ENCODE measurements at places on chromosomes 2 and 18. TPM values are rescaled to one million over a fixed set of nuclear protein-coding genes. Genes with fewer than 3 reads are reported as not detected.

Gene DNAJC5G
- total RNA-seq: not detected

Gene GAREM1
- total RNA-seq: 2.4 TPM

Gene TGFA
- not detected for total RNA-seq

Gene ABCG8
- total RNA-seq: not detected

Gene PRKAG3
- not detected for total RNA-seq

Gene CYP27C1
- not detected for total RNA-seq

Gene SLC9A2
- not detected for total RNA-seq

Gene LRRTM4
- total RNA-seq: not detected

Gene ATAD2B
- total RNA-seq: 12.0 TPM

Gene CCDC138
- 7.4 TPM for total RNA-seq

Gene TXNDC2
- 0.22 TPM for total RNA-seq

Gene C2orf80
- total RNA-seq: not detected

Gene WNT6
- not detected for total RNA-seq

Gene LRRC30
- total RNA-seq: not detected

Gene FSHR
- total RNA-seq: not detected

Gene USP37
- 11.6 TPM for total RNA-seq

Gene ACOXL
- total RNA-seq: not detected

Gene FLACC1
- total RNA-seq: 1.4 TPM

Gene MSGN1
- not detected for total RNA-seq

Gene LRRTM1
- total RNA-seq: 0.44 TPM

Gene SCYGR7
- total RNA-seq: not detected

Gene TMEM178A
- total RNA-seq: 1.4 TPM

Gene SP5
- total RNA-seq: not detected

Gene CAVIN2
- total RNA-seq: 1.2 TPM

Gene NTSR2
- not detected for total RNA-seq

Gene REG3G
- total RNA-seq: not detected

Gene SLC8A1
- 53.6 TPM for total RNA-seq

Gene HOXD4
- total RNA-seq: 0.22 TPM

Gene AGXT
- total RNA-seq: under 0.01 TPM

Gene DYSF
- total RNA-seq: 0.66 TPM

Gene CHST9
- total RNA-seq: not detected

Gene TWIST2
- 102 TPM for total RNA-seq

Gene OR6B2
- total RNA-seq: not detected

Gene ARHGAP15
- not detected for total RNA-seq

Gene FBXO48
- total RNA-seq: 0.66 TPM

Gene CXCR4
- total RNA-seq: 0.11 TPM

Gene KHK
- 1.2 TPM for total RNA-seq

Gene RUFY4
- not detected for total RNA-seq

Gene TEKT4
- not detected for total RNA-seq

Gene FOXD4L1
- 0.12 TPM for total RNA-seq

Gene ALPP
- total RNA-seq: not detected

Data from uterine smooth muscle cell (primary cell).